Upper lobe of left lung (tissue), 6 donors: ENCODE measurements at places on chromosomes 6 and 20. TPM values are rescaled to one million over a fixed set of nuclear protein-coding genes. Genes with fewer than 3 reads are reported as not detected.

DNA sequence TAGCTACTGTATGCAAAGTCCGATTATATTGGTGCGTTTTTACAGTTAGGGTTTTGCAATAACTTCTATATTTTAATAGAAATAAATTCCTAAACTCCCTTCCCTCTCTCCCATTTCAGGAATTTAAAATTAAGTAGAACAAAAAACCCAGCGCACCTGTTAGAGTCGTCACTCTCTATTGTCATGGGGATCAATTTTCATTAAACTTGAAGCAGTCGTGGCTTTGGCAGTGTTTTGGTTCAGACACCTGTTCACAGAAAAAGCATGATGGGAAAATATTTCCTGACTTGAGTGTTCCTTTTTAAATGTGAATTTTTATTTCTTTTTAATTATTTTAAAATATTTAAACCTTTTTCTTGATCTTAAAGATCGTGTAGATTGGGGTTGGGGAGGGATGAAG, 13.7 kb upstream of the PLCG1 start:
- no peaks in the 10 kb centered on the region for H3K27me3 ChIP-seq
- peaks cover 75% of the 10 kb centered on the region for H3K36me3 ChIP-seq
- H3K4me1 ChIP-seq = no peaks in the 10 kb centered on the region
- H3K27ac ChIP-seq = no peak overlapping the region
- DNase-seq = no peak

GRCh38 chr6:154234019-154234772, 122.4 kb downstream of the IPCEF1 start:
- H3K27ac ChIP-seq = no peak overlapping the region
- H3K4me3 ChIP-seq = no peak overlapping the region
- H3K27me3 ChIP-seq = no peaks in the 10 kb centered on the region
- H3K36me3 ChIP-seq = no peaks in the 10 kb centered on the region
- DNase-seq = no peak

The AIG1 gene
- total RNA-seq = 16.8 TPM

GRCh38 chr6:14280006-14280510, 162.5 kb downstream of the CD83 start:
- no peak for DNase-seq

- no peak overlapping the region for H3K4me3 ChIP-seq
- no peak for DNase-seq
- H3K4me1 ChIP-seq = no peaks in the 10 kb centered on the region
- no peaks in the 10 kb centered on the region for H3K27me3 ChIP-seq
- peak overlapping the region; percentile 3 for H3K27ac ChIP-seq
Measured at GRCh38 chr20:55953201-55953600, 52.1 kb downstream of the CBLN4 start.

- no peak overlapping the region for H3K4me3 ChIP-seq
- no peak overlapping the region for H3K27ac ChIP-seq
- H3K36me3 ChIP-seq = no peaks in the 10 kb centered on the region
- H3K27me3 ChIP-seq = no peaks in the 10 kb centered on the region
Measured at GRCh38 chr6:150759483-150759882, 106.0 kb upstream of the MTHFD1L start.

DNA sequence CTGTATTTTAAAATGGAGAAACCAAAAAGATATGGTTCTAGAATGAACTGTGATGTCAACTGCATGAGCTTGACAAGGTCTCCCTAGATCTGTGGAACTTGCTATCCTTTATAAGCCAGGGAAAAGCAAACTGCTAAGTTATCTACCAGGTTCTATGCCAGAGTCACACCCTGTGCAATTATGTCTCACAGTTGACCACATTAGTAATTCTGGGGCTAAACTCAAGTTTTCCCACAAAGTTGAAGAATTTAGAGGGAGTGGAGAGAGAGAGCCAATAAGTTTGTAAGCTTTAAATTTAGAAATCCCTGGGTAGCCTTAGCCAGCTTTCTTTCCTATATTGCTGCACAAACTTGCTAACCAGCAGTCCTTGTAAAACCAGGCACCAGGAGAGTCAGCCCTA, 407.0 kb upstream of the SASH1 start:
- H3K27ac ChIP-seq = no peak overlapping the region
- no peaks in the 10 kb centered on the region for H3K27me3 ChIP-seq
- H3K36me3 ChIP-seq = no peaks in the 10 kb centered on the region
- no peak overlapping the region for H3K4me3 ChIP-seq
- no peak for DNase-seq
